ENCODE measurements at places on chromosomes 13 and 19.

- no peak for DNase-seq
Measured at GRCh38 chr19:46202872-46203860, 26.4 kb upstream of the IGFL1 start.

- DNase-seq = no peak
Measured at GRCh38 chr13:35471706-35472322, 4.7 kb downstream of the MAB21L1 start.

DNA sequence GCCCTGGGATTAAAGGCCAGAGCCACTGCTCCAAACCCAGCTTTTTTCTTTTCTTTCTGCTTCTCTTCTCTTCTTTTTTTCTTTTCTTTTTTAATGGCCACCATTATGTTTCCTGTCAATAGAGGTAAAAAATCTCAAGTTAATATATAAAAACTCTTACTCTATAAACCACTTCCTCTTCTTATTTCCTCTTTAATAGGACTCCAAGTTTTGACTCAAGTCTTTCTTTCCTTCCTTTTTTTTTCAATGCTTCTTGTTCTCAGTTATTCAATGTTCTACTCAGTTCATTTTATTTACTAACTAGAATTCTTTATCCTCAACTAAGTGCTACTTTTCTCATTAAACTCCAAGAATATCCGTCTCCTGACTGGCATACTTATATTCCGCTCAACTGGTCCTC, 27.1 kb upstream of the MYCBP2 start:
- no peak for DNase-seq

DNA sequence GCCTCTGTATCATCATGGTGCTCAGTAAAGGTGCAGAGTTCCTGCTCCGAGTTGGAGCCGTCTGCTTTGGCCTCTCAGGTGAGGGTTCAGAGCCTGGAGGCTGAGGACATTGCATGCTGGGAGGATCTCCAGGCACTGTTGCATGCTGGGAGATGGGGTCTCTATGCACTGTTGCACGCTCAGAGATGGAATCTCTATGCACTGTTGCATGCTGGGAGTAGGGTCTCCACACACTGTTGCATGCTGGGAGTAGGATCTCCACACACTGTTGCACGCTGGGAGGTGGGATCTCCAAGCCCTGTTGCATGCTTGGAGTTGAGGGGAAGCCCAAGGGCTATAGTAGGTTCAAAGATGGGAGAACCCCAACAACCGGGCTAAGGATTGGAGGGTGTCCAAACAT, 8.3 kb downstream of the CACNG6 start:
- no peak for DNase-seq

DNA sequence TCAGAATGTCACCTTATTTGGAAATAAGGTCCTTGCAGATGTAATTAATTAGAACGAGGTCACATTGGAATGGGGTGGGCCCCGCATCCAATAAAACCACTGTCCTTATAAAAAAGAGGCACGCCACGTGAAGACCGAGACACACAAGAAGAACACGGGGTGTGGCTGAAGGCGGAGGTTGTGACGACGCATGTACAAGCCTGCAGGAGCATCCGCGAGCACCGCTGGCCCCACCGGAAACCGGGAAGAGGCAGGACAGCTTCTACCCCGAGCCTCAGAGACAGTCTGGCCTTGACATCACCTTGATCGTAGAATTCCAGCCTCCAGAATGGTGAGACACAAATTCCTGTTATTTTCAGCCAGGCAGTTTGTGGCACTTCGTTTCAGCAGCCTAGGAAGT, 177.9 kb downstream of the COL4A1 start:
- DNase-seq = no peak

DNA sequence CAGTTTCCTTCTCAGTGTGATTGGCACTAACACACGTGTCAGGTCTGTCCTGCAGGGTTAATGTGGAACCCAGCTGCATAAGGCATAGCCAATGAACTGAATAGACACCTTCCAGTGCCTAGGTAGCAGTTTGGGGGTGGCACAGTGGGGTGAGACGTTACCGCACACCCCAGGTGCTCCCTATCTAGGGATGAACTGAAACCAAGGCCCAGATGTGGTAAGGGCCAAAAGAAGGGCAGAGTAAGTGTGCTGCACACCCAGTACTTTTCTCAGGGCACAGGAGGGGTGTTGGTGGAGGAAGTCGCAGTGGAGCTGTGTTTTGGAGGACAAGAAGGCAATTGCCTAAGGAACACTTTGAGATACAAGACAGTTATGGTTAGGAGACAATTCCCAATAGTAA, 317.9 kb upstream of the TSHZ3 start:
- DNase-seq = no peak

GRCh38 chr19:38890686-38891085, 8.7 kb downstream of the SIRT2 start:
- DNase-seq = no peak

DNA sequence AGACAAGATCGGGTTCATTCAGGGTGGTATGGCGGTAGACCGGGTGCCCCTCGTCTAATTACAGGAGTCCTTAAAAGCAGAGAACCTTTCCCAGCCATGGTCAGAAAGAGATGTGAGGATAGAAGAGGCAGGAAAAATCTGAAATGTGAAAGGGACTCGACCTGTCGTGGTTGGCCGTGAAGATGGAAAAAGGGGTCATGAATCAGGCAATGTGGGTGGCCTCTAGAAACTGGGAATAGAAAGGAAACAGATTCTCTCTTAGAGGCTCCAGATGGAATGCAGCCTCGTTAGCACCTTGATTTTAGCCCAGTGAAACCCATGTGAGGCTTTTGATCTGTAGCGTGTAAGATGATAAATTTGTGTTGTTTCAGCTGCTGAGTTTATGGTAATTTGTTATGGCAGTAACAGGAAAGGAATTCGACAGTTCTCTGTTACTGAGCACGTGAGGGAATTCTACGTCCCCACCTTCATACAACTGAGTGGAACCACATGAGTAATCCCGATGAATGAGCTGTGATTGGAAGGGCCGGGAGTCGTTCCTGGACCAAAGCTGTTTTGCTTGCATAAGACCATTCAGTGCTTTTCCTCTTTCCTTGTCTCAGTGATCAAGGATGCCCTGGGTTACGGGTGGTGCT, 11.0 kb upstream of the CA11 start:
- DNase-seq = peak; percentile 68

DNA sequence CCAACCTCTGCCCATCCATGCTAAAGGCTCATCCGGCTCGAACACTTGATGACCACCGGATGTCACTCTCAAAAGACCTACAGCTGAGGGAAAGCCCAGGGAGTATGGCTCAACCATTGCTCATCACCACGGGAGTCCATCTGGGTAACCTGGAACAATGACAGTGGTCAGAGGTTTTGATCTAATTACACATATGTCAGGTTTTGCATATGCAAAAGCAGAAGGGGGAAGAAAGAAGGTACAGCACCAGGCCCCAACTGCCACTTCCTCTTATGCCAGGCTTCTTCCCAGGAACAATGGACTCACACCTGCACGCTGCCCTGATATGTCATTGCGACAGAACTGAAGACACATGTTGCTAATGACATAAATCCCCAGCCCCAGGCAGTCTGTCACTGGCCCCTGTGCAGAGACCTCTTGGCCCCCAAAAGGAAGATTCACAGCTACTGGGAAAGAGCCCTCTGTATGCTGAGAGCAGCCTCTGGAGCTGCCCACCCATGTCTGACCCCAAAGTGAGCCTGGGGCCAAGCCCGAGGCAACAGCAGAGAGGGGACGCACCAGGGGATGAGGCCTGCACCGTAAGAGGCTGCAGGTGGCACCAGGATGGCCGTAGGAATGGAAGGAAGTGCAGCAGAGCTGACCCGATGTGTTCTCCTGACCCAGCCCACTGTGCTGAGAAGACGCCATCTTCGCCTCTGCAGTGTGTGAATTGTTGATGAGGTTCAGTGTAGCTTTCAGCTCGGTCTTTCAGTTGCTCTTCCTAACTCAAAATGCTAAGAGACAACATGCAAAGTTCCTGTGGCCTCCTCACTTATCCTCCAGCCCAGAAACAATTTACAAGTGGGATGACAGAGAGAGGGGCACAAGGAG, 26.3 kb downstream of the EPS15L1 start:
- DNase-seq = no peak

DNA sequence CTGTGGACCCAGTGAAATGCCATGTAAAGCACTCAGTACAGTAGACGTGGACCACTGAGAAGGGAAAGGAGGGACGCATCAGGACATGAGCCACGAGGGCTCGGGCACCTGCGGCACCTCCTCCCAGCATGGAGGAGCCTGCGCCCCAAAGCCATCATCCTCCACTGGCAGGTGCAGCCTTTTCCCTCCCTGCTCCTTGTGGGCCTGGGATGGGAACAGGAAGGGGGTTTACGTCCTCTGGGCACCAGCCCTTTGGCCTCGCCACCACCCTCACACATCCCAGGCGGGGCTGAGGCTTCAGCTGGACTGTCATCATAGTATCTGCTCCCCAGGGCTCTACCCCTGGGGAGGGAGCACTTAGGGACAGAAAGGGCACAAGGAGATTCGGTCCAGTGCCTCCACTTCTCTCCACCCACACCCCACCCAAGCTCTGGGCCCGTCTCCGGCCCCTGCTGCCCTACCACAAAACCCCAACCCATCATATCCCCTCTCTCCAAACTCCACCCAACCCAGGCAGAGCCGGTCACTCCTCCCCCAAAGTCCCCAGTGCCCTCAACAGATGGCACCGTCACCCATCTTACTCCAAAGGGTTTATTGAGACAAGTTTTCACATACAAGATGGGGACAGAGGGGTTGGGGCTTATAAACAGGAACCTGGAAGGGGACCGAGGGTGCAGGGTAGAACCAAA, 2.2 kb upstream of the PRKD2 start:
- no peak for DNase-seq

DNA sequence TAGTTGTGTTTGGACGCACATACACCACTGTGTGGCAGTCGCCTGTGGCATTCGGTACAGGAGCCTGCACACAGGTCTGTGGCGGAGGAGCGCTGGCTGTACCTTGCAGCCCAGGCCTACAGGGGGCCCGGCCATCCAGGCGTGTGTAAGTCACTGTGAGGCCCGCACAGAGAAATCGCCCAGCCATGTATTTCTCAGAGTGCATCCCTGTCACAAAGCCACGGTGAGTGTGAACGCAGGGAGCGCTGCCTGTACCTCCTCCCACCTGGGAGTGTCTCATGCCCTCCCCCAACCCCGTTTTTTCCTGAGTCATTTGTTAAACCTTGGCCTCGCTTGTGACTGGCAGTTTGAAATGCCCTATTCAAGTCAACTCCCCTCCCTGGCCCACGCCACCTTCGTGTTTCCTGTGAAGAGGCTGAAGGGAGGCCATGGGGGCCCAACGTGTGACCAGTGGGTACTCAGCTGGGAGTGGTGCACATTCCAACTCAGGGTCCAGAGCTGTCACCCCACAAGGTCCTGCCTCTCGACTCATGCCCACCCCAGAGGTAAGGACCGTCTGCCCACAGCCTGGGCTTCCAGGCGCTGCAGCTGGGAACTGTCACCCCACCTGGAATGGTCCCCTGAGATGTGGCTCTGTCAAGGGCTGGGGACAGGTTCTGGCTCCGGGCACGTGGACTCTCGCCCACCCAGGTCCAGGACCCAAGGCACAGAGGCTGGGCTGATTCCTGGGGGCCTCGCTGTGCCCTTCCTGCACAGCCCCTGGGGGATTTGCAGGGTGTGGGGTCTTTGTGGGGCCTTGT, 11.6 kb upstream of the RASA3 start:
- no peak for DNase-seq

DNA sequence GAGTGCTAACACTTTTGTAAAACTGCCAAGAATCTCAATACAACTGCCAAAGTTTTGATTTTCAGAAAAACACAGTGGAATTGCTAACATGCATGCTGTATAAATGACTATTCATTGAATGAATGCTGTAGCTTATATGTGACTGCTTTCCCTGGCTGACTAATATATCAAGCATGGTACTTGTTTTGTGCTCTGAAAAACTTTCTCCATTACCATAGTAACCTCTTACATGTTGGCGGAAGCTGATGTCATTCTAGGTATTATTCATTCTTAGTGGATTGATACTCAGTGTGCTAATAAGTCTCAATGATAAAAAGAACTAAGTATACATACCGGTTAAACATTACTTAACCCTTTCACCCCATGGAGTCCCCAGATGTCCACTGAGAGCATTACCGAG, 166.1 kb upstream of the MYO16 start:
- DNase-seq = peak; percentile 75

DNA sequence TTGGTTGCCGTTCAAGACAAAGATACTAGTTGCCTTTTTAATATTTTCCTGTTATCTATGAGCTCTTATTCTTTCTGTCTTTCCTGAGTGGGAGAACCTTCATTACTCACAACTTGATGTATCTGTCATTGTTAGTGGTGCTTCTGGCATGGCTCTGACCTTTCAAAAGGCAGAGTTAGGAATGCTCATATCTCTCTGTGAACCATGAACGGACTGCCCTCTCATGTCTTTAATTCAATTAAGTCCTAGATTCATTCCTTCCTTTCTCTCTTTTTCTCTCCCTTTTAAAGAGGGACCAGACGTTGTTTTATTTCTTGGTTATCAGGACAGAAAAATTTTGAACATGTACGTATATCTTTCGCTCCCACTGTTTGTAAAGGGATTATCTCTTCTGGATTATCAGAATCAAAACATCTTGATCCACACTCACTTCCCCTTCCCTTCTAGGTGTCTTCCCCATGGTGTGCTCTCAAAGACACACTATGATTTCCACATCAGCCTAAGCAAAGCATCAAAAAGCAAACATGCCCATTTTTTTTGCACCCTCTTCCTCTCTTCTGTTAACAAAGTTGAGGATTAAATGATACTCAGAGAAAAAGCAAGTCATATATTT, 90.3 kb downstream of the LRCH1 start:
- DNase-seq = no peak

DNA sequence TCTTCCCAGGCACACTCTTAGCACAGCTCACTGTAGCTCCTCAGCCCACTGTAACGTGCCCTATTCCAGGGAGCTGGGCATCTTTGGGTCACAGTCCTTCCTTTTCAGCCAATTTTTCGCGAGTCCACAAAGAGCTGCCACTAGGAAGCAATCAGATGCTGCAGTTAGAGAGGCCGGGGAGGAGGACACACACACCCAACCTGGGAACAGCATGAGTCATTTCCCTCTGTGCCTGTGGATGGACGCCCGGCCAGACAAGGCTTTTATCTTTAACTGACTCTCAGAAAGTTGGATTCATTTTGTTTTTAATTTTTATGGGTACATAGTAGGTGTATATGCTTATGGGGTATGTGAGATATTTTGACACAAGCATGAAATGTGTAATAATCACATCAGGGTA, 918.6 kb downstream of the UQCRFS1 start:
- no peak for DNase-seq

GRCh38 chr19:953445-954271, 27.8 kb downstream of the ARID3A start:
- no peak for DNase-seq

DNA sequence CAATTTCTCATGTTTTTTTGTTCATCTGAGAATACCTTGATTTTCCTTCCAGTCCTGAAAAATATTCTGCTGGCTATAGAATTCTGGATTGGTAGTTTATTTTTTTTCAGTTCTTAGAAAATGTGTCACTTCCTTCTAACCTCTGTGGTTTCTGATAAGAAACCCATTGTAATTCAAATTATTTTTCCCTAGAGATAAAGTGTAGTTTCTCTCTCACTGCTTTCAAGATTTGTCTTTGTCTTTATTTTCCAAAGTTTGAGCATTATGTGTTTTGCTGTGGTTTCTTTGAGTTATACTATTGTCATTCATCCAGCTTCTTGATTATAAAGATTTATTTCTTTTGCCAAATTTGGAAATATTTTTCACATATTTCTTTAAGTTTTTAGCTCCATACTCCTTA, 324.0 kb upstream of the SPRY2 start:
- DNase-seq = no peak
